ENCODE measurements at places on chromosomes 1 and 21. TPM values are rescaled to one million over a fixed set of nuclear protein-coding genes. Genes with fewer than 3 reads are reported as not detected.

The FAM163A gene
- total RNA-seq = 3.6 TPM

The TMEM50A gene
- 86.2 TPM for total RNA-seq

The GABPA gene
- 36.8 TPM for total RNA-seq

The HPCA gene
- 1.7 TPM for total RNA-seq

GRCh38 chr1:98556521-98557158, 104.9 kb upstream of the SNX7 start:
- no peak for DNase-seq

DNA sequence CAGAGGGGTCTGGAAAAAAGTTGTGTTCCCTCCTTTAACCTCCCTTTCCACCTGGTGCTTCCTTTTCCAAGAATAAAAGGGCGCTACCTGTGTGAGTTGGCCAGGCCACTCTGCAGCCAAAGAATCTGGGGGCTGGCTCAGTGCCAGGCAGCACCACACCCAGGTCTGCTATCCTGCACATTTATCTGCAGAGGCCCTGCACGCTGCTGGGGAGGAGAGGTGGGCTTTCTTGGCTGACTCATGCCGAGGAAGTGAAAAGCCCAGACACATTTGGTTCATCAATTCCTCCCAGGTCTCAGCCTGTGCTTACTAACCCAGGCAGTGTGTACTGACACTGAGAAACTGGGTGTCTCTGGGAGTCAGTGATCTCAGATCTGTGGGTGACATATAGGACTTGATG, 79.8 kb upstream of the F3 start:
- DNase-seq = no peak

DNA sequence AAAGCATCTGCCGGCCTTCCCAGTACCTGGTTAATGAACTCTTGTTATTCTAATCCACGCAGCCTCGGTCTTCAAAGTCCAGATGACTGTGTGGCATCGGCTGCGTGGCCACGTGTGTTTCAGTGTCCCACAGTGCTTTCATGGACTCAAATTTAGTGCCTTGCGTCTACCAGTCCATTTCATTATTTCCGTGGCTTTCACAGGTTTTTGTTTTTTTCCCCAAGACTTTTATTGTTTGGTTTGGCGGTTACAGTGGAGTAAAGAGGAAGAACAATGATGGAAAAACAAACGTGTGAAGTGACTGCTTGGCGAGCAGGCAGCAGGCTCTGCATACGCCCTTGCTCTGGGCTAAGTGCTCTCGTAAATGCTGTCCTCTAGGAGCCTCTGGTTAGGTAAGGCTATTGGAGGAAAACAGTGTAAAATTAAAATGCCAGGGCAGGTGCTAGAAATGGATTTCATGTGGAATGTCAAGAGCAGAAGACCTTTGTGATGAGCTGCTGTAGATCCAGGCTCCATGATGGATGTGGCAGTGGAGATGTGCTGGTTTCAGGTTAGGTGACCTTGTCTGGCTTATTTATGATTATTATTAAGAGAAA, 536.3 kb downstream of the KIF26B start:
- no peak for DNase-seq

DNA sequence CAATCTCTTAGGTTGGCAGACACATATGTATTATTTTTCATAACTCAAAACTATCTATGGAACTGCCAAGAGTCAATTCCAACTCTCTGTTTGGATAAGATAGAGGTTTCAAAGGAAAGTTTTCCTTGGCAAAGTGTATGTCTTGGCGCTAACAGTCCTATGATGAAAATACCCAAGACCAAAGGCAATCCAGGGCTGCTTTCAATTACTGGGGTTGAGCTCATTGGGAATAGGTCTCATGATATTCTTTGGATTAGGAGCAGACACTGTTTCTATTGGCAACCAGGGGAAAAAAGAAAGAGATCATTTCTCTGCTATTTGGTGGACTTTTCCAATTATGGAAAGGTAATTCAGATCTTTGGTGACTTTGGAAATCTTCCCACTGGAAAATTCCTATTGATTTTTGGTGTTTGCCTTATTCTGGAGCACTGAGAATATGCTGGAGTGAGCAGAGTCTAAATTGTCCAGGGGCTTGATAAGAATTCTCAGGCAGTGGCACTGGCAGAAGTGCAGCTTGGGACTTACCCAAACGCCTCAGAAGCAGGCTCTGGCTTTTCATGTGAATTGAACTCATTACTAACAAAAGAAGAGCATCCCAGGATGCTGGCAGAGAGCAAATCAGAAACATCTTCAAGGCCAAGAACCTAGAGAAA, 20.4 kb upstream of the PLXNA2 start:
- peak; percentile 15 for DNase-seq

DNA sequence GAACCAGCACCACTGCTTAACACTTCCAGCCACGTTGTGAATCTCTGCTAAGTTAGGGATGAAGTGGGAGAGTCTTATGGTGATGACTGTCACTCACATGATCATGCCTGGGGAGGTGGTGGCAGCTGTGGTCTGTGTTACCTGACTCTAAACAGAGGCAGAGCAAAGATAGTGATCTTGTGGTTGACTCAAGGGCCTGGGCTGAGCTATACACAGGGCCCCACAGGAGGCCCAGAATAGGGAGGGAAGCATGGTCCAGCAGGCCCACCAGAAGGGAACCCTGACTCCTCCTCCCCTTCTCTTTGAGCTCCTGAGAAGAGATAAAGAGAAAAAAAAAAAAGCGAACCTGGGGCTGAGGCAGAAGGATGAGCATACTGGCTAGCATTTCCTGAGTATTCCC, 55.0 kb downstream of the PLXNA2 start:
- no peak for DNase-seq

DNA sequence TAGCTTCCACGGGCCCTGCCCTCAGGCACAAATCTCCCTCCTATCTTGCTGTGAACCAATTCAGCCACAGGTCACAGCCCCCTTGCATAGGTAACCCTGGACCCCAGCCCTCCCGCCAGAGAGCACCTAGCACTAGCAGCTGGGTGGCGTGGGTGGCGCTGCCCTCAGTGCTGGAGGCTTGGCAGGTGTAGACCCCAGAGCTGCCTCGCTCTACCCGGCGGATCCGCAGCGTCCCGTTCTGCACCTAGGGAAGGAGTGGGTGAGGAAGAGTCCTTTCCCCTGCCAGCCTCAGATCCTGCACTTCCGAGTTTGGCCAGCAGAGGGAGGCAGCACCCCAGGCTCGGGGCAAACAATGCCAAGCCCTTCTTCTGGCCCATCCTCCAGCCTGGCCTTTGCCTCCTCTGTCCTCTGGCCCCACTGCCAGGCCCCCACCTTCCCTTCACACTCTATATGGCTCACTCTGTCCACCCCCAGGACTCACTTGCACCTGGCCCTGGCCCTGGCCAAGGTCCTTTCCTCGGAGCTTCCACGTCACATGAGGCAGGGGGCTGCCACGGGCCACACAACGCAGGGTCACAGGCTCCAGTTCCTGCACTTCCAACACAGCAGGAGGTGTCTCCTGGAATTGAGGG, 9.0 kb downstream of the IGSF9 start:
- peak; percentile 61 for DNase-seq

- DNase-seq = peak; percentile 76
These were observed 58.7 kb upstream of the APOBEC4 start for GRCh38 chr1:183711741-183712361.

- DNase-seq = no peak
These were observed 302.8 kb upstream of the VAMP3 start for GRCh38 chr1:7468248-7468647.
